Germinal center (tissue), 1 donor: ENCODE measurements at places on chromosomes 7 and 10.

GRCh38 chr7:19852192-19852591 is 78.8 kb upstream of the TMEM196 start:
- no peak for DNase-seq

DNA sequence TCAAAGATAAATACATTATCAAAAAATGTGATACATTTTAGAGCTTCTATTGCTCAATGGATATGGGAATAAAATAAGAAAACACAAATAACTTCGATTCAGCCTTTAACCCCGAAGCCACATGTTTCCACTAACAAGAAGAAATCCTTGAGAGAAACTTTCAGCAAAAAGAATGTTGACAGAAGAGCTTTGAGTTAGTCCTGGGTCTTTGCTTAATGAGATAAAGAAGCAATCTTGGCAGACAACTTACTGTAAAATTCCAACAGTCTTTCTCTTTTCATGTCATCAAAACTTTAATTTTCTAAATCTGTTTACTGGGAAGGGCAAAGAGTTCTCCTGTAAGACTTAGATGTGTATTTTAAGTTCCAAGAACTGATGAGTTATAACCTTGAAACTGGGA is 810.2 kb downstream of the CNTNAP2 start:
- no peak for DNase-seq

DNA sequence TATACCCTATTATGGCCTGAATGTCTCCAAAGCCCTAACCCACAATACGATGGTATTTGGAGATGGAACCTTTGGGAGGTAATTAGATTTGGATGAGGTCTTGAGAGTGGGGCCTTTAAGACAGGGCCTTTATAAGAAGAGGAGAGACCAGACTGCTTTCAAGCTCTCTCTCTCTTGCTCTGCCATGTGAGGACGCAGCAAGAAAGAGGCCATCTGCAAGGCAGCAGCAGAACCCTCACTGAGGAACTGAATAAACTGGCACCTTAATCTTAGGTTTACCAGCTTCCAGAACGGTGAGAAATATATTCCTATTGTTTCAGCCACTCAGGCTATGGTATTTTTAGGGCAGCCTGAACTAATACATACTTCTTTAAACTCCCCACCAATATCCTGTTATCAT is 2.0 kb upstream of the GNAI1 start:
- DNase-seq = no peak

GRCh38 chr7:44206008-44206407 is 5.2 kb downstream of the YKT6 start:
- no peak for DNase-seq

DNA sequence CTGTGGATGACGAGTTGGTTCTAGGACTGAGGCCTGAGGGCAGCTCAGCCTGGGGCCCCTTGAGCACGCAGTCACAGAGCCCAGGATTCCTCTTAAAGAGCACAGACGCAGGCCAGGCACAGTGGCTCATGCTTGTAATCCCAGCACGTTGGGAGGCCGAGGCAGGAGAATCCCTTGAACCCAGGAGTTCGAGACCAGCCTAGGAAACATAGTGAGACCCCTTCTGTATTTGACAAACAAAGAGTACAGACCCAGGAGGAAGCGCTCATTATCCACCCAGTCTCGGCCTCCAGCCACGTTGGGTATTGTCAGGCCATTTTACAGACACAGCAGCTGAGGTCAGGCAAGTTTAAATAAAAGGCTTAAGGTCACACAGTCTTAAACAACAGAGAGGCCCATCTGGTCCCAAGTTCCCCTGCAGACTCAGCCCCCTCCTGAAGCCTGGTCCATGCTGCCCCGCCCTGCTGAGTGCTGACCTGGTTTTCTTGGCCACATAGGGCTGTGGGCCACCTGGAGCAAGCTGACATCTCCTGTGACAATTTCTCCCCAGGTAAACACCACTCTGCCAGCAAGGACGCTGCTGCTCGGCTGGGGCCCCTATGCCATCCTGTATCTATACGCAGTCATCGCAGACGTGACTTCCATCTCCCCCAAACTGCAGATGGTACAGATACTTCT is 12.6 kb downstream of the RGR start:
- no peak for DNase-seq

GRCh38 chr7:15723841-15724240 is 37.4 kb upstream of the MEOX2 start:
- DNase-seq = no peak

GRCh38 chr7:5709347-5709950 is 72.0 kb downstream of the RNF216 start:
- no peak for DNase-seq

DNA sequence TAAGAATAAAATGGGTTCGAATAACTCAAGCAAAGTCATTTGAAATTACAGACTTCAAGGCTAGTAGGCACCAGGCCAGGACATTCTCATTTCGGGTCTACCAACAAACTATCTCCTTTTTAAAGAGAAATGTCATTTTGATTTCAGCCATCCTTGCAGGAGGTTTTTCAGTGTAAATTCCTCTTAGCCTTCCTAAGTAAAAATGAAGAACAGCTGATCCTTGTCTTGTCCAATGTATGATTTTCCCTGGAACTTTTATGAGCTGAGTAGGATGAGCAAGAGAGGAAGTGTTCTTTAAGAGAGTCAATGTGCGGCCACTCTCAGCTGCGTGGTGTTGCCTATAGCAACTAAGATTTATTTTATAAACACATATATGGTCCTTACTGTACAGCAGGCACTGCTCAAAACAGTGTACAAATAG is 110.1 kb downstream of the PLCE1 start:
- no peak for DNase-seq

- DNase-seq = no peak
These were observed 621 bp upstream of the FAM13C start for GRCh38 chr10:59362959-59363381.

DNA sequence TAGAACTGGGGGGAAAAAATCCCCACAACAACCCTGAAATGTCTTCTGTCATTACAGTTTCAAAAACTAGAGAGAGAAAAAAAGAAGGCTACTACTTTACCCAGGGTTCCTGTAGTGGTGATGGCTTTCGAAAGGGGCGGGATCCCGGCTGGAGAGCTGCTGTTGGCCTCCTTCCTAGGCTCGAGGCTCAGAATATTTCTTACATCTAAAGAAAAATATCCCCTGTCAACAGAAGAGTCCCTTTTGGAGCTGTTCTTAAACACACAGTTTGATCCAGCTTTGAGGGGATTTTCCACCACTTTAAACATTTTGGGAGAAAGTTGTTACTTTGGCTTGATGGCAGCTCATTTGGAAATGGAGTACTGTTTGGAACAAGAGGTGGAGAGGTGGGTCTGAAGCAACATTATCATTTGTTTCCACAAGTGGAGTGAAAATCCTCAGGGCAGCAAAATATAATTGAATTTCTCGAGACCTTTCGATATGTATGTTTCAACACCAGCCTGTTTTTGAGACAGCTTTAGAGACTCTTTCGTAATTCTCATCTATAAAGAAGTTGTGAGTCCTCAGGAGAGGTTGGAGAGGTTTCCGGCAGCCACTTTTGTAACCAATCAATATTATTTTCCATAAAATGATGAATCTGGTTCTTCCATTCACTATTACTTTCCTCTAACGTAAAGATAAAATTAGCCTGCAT is 5.1 kb downstream of the HOXA13 start:
- no peak for DNase-seq

DNA sequence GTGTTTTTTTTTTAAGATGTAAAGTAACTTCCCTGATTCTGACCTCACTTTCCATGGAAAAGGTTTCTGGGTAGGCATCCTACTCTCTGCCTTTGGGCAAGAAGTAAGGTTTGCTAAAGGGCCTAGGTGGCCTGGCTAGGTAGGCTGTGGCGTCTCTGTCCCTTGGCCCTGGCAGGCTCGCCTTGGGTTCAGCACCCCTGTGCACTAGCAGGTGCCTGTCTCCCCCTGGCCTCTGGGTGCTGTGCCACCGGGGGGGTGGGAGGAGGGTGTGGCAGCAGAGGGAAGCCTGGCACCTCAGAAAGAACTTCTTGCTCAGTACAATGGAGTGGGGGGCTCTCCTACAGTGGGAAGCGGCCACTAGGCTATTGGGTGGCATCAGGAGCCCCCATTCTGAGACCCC is 14.0 kb downstream of the TECPR1 start:
- DNase-seq = no peak

DNA sequence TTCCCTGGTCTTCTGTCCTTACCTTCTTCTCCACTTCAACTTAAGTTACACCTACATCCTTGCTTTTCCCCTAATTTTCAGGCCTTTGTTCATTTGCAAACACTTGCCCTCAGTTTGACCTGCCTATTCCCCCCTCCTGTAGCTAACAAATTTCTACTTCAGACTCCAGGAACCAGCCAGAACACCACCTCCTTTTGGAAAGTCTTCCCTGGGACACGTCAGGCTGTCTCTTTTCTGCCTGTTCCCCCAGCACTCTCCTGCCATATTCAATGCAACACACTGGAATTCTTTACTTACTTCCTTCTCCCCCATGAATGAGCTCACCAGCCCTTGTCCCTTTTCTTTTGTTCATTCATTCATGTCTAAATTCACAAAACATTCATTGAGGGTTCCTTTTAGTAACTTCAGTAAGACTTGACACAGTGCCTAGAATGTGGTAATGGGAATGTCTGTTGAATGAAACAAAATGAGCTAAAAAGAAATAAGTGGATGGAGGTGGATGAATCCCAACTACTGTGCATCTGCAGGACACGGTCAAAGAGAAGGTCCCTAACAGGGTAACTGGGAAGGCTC is 478.0 kb downstream of the KCNMA1 start:
- no peak for DNase-seq

GRCh38 chr10:78416031-78417011 is 382.7 kb downstream of the RPS24 start:
- no peak for DNase-seq

GRCh38 chr7:147869456-147869855 is 721.1 kb upstream of the C7orf33 start:
- DNase-seq = no peak

DNA sequence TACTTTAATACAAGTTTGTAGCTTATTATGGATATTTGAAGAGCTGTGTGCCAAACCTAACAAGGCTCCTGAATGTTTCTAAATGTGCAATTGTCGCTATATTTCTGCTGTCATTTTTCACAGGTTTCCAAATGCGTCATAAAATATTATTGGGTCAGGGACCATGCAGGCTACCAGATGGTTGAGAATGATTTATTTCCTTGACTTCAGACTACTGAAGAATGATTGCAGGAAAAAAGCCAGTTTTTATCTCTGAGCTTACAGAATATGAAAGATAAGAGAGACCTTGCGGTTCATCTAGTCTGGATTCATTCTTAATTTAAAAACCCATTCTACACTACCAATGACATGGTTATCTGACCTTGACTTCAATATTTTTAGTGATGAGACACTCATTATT is 55.2 kb downstream of the TSPAN12 start:
- DNase-seq = no peak

DNA sequence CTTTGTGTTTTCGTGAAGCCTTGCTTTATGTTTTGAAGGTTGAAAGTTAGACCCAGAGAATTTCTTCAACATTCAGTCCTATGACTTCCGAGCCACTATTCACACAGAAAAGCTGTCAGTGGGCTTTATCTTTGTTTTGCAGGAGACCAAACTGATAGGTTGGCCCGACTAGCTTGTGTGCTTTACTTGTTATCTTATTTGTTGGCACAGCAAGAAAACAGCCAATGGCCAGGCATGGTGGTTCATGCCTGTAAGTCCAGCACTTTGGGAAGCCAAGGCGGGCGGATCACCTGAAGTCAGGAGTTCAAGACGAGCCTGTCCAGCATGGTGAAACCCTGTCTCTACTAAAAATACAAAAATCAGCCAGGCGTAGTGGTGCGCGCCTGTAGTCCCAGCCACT is 16.0 kb upstream of the GDI2 start:
- DNase-seq = no peak

DNA sequence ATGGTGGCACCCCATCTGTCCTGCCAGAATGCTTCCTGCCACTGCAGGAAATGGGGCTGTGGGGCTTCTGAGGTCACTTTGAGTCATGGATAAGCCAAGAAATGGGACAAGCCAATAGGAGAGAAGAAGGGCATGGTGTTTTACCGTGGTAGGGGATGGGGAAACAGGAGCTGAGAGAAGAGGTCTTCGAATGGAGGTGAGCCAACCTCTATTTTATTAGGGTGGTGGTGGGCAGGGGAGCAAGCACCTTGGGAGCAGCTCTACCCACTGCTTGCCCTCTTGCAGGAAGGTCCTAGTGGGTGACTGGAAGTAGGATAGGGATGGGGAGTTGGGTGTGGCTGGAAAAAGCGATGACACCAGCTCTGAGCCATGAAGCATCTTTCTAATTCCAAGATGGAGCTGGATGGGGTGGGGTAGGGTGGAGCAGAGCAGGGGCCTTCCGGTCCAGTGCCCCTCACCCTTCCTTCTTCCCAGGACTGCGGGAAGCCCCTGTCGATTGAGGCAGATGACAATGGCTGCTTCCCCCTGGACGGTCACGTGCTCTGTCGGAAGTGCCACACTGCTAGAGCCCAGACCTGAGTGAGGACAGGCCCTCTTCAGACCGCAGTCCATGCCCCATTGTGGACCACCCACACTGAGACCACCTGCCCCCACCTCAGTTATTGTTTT is 9.1 kb downstream of the ZYX start:
- no peak for DNase-seq

GRCh38 chr10:84951616-84952015 is 623.2 kb downstream of the CCSER2 start:
- DNase-seq = no peak

- DNase-seq = no peak
These were observed 76.6 kb upstream of the DGKI start for GRCh38 chr7:137923380-137923779.

DNA sequence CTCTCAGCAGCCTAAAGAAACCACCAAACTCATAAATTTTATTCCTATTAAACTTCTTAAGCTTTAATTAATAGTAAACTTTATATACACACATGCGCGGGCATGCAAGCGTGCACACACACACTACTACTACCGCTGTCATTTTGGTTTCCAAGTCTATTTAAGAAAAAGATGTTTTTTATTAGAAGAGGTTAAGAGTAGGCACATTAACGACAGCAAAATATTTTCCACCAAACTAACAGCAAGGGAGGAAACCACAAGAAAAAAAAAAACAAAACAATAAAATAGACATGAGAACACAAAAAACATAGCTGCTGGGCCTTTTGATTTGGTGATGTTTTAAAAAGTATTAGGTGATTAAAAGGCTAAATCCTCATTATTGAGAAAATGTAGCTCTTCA is 28.6 kb downstream of the RTKN2 start:
- no peak for DNase-seq

DNA sequence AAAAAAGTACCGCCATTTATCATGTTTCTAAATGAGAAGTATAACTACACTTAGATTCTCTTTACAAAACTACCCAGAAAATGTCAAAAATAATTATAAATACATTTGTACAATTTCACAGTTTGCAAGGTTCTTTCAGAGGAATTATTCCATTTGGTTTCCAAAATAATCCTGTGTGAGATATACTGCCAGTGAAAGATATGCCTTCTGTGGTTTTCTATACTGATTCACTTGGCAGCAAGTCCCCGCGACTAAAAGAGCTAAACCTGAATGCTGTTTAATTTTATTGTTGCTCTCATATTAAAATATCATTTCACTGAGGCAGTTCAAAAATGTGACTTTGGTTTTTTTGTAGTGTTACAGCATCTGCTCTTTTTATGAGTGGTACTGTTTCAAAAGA is 364.9 kb upstream of the PLXDC2 start:
- DNase-seq = no peak
